ENCODE measurements at places on chromosomes 5 and 9. TPM values are rescaled to one million over a fixed set of nuclear protein-coding genes. Genes with fewer than 3 reads are reported as not detected.
A peak's percentile ranks its signal among the peaks of the same experiment; 100 is the strongest.

- no peak for DNase-seq
Measured at GRCh38 chr5:21701317-21701716, 1151.8 kb downstream of the CDH12 start.

GRCh38 chr9:71670121-71670520 is 98.2 kb downstream of the CEMIP2 start:
- DNase-seq = no peak

DNA sequence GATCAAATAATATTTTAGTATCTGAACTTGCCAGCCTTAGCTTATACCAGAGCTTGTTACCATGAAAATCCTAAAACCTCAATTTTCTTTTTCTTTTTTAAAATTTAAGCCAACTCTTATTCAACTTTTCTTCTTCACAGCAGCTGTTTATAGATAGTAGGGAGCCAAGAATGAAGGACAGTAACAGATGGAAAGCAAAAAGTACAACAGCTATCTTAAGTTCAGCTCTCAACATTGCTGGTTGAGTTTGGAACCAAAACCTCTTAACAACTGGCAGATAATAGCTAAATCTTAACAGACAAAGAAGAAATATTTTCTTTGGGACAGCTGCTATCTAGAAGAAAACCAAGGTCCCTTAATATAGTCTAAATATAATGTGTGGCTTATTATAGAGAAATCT is 74.7 kb downstream of the PJA2 start:
- no peak for DNase-seq

Gene PRXL2C
- total RNA-seq = 3.8 TPM

DNA sequence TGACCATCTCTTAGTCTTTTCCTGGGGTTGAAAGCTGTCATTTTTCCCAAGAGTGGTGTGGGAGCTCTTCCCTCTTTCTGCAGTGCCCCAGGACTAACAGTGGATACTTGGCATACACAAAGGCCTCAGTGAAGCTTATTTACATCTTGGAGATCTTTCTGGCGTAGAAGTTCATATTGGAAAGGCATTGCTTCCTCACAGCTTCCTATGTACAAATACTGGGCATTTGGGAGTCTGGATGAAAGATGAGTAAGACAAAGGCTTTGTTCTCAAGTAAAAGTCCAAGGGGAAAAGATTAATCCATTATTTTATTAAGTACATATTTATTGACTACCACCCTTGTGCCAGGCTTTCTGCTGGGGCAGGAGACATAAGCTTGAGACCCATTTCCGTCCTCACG is 22.0 kb downstream of the MAP3K1 start:
- no peak for DNase-seq

- no peak for DNase-seq
Measured at GRCh38 chr5:139752506-139753473, 42.8 kb upstream of the PSD2 start.

- DNase-seq = no peak
Measured at GRCh38 chr5:149002761-149003689, 59.8 kb downstream of the SH3TC2 start.

DNA sequence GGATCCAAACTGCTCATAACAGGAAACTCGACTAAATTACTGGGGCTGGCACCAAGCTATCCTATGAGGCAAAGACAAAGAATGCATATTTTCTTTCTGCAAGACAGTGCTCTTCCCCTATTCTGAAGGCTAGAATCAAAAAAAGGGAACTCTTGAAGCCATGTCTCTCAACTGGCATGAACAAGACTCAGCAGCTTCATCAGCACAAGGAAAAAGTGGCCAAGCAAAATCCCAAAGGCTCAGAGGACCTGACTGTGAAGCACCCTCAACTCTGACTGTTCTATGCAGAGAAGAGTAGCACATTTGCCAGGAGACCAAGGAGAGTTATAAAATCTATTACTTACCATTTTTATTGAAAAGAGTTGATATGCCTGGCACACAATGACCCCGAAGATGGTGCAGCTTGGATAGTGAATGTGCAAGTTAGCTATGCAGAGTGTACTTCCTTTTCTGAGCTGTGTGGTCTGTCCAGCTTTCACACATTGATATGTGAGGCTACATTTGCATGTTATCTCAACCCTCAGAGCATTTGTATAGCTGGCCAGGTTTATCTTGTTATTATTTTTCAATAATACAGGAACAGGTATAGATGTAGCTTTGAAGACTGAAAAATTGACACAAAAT is 51.0 kb upstream of the FYB1 start:
- DNase-seq = peak; percentile 41

DNA sequence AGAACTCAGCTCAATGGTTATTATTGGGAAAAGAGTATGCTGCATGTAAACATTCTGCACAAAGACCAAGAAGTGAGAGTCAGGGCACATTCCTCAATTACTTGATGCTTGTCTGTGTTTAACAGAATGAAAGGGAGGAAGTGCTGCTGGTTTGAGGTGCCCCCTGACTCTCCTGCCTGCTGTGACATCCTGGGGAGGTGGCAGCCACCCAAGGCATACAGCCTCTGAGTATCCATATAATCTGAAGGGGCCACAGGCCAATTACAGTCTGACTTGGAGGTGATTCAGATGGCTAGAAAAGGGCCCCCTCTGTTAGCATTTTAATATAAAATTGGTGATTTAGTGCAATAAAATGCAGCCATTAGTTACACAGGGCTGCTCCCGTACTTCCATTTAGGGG is 313.8 kb downstream of the ASTN2 start:
- DNase-seq = no peak

All from activated CD8-positive, alpha-beta T cell treated with anti-CD3 and anti-CD28 coated beads, Interleukin-2, amount 10 ng/mL, durations not matched to agents 7 days and 5 days (primary cell).